ENCODE measurements at places on chromosomes 7 and 10.

- DNase-seq: no peak
These were observed 709.4 kb downstream of the AUTS2 start for GRCh38 chr7:70307544-70308106.

- no peak for DNase-seq
These were observed 246.6 kb downstream of the ADRA2A start for GRCh38 chr10:111323389-111323966.

- no peak for DNase-seq
These were observed 65.2 kb upstream of the FAM133B start for GRCh38 chr7:92655346-92655884.

DNA sequence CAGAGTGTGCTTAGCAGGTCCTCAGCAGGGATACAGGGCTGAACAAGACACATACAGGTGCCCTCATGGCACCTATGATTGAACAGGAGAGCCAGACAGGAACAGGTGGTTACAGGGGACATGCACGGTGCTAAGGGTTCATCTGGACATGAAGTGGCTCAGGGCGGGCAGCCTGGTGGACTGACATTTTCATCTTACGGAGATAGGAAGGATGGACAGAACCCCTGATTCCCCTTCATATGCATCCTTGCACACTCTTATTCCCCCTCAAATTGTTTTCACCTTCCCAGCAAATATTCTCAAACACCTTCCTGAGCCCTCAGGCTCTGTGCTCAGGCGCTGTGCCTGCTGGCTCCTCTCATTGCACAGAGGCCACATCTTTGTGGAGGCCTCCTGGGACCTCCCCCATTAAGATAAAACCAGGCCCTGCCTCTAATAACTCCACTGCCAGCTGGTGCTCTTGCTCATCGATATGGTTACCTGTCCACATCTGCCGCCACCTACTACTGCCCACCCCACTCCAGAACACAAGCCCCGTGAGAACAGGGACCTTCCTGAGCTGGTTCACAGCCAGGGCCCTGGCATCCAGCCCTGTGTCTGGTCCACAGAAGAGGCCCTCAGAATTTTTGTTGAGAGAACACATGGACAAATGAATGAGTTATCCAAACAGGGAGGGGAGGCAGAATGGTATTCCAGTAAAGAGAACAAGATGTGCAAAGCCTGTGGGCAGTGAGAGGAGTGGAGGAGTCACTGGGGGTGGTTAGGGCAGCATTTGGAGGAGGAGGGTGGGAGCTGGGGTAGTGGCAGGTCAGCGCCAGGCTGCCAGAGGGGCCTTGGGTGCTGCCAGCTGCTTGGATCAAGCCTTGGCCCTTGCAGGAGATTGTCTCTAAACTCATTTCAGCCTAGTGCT lies 68.9 kb upstream of the AQP1 start:
- DNase-seq: no peak

- DNase-seq: no peak
These were observed 146.0 kb downstream of the SND1 start for GRCh38 chr7:127798023-127798422.

GRCh38 chr7:129851809-129852208 lies 101.0 kb downstream of the UBE2H start:
- no peak for DNase-seq

- DNase-seq: no peak
These were observed 105.5 kb downstream of the POLL start for GRCh38 chr10:101482568-101482967.

DNA sequence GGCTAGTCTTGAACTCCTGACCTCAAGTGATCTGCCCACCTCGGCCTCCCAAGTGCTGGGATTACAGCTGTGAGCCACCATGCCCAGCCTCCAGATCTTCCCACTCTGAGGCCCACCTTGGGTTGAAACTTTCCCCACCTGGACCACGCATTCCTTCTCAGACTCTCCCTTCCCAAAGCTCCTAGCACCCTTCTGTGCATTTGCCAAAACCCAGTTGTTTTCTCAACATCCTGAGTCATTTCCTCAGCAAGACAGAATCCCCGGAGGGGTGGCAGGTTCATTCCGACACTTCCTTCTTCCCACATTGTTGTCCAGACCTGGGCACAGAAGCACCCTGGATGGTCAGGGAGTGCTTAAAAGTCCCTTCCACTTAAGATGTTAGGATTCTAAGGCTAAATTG lies 28.9 kb downstream of the BAG3 start:
- no peak for DNase-seq

DNA sequence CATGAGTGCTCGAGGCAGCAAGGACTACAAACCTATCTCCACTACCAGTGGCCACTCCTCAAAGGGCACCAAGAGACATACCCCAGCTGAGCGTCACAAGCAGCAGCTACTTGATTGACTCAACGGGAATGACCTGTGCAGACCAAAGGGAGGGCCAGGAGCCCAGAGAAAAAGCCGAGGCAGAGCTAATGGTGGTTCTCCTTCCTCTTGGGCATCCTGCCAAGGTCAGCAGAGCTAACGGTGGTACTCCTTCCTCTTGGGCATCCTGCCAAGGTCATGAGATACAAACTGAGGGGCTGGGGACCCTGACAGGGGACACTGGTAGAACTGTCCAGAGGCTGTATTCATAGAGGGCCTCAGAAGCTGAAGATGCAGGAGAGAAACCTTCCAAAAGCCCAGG lies 60.4 kb downstream of the FAM53B start:
- DNase-seq: no peak

GRCh38 chr7:135769005-135769802 lies 20.6 kb upstream of the FAM180A start:
- no peak for DNase-seq

DNA sequence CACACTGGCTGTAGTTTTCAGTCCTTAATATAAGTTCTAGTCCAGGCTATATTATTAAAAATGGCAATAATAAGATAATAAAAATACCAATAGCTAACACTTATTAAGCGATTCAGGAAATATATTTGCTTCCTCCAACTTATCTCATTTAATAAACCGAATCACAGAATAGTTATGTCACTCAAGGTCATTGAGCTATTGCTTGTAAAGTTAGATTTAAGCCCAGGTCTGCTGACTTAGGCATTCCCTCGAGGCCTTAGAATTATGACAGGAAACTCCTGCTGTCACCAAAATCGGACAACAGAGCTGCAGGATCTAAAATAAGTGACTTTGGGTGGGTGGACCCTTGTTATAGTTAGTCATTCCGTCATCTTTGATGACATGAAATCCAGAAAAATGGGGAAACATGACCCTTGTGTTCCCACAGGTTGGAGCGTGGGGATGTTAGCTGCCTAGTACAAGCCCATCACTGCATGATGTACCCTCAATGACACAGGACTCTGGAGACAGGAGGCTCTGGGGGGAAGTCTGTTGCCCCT lies 181.3 kb upstream of the PHYHIPL start:
- no peak for DNase-seq

GRCh38 chr7:110881721-110882120 lies 209.2 kb upstream of the LRRN3 start:
- no peak for DNase-seq

GRCh38 chr10:130739757-130740145 lies 571.8 kb downstream of the TCERG1L start:
- no peak for DNase-seq

DNA sequence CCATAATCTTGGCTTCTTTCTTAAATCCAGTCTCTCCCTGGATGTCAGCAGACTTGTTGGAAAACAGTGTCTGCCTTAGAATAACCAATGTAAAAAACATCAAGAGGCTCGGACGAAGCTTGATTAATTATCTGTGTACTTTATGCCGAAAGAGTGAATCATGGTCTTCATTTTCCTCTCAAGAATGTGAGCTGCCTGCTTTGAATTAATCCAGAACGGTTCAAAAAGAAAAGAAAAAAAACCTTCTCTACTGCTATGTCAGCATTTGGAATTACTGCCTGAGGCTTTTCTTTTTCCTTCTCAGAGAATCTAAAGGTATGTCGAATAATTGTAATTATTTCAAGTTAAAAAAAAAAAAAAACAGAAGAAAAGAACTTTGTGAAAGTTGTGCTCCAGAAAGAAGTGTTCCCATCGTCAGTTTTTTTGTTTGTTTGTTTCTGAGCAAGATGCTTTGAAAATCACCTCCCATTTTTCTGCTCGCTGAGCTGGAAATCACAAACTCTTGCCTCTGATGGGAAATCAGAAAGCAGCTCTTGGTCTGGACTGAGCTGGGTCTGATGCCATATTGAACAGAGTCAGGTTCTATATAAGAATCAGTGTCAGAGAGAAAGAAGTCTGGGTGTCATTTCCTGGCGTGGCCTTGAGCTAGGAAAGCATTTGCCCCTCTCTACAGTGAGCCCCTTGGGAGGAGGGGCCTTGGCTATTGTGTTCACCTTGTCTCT lies 20.2 kb downstream of the PLPP4 start:
- DNase-seq: no peak

- DNase-seq: no peak
These were observed 107.8 kb downstream of the ARHGAP22 start for GRCh38 chr10:48496831-48497779.

DNA sequence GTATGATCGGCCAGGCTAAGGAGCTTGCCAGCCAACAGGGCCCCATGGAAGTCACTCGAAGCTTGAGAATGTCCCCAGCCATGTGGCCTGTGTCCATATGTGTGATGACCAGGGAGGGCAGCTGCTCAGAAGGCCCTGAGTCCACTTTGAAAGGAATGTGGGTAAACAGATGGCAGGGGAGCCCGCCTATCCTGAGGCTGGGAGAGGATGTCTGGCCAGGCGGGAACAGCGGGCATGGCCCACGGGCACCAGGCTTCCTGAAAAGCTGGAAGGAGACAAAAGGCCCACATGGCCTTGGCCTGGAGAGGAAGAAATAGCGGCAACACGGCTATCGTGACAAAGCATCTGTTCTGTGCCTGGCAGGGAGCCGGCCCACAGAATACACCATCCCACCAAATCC lies 137.9 kb upstream of the PPIF start:
- no peak for DNase-seq

DNA sequence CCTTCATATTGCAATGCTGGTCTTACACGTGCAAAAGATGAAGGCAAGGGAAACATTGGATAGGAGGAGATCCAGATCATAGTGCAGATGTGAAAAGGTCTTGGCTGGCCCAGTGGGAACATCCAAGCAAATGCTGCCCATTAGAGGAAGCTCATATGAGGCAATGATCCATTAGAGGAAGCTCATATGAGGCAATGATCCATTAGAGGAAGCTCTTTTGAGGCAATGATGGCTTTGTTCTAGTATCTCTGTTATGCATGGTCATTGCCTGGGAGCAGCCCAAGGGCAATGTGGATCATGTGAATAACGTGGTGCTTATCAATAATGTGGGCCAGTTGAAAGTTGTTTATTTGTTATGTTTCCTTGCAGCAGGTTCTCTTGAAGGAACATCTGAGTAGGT lies 37.8 kb downstream of the STEAP4 start:
- DNase-seq: no peak

GRCh38 chr10:115129752-115130151 lies 36.6 kb downstream of the ATRNL1 start:
- DNase-seq: no peak

DNA sequence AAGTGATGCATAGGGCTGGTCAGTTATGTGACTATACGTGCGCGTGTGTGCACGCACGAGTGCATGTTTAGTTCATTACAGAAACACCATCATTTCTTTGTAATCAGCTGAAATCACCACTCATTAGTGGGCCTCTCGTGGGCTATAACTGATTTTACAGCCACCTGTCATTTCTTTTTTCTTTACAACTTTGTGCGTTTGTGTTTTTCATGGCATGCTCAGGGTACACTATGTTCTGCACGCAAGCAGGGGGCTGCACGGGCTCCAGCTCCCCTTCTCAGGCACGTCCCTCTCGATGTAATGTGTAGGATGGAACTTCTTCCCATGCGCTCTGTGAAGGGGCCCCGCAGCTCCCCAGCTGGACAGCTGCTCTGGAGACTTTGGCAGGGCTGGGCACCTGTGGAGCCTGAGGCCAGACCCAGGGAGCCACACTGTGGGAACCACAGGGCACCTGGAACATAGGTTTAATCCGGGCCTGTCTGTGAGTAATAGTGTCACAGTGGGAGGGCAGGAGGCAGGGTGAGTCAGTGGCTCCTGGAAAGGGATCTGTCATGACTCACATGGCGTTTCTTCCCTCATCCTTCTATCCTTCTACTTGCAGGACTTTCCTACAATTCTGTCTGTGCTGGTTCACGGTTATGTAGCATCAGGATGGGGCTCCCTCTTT lies 4.9 kb downstream of the GCK start:
- DNase-seq: no peak

GRCh38 chr7:107091306-107091705 lies 46.8 kb downstream of the PRKAR2B start:
- no peak for DNase-seq

DNA sequence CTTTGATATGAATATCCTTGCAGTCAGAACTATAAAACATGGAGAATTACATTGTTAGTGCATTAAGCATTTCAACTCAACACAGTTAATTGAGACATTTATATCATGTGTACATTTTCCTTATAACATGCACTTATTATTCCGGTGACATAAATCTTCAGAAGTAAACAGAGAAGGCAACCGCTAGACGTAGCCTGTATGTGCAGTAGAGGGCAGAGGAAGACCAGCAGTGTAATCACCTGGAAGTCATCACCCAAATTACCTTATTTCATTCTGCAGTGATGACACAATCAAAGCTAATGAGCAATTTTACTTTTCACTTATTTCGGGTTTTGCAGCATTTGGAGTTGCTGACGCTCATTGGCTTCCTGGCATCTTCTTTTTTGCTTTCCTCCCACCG lies 394.6 kb downstream of the SDK1 start:
- no peak for DNase-seq

DNA sequence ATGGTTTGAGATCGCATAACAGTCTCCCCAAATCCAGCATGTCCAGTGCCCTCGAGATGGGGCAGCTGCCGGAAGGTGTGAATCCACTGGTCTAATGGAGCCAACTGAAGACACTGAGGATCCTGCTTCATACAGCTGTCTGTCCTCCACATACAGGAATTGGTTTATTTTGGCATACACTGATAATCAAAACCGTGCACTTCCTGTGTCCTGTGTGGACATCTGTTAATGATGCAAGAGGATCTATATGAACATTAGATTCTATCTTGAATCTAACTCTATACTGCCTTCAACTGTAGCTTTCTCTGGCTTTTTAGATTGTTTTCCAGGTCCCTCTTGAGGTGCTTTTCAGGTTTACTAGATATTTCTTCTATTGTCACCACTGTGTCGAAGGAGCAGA lies 3.0 kb upstream of the JAZF1 start:
- no peak for DNase-seq

GRCh38 chr7:148709014-148709413 lies 10.3 kb downstream of the CUL1 start:
- DNase-seq: no peak

DNA sequence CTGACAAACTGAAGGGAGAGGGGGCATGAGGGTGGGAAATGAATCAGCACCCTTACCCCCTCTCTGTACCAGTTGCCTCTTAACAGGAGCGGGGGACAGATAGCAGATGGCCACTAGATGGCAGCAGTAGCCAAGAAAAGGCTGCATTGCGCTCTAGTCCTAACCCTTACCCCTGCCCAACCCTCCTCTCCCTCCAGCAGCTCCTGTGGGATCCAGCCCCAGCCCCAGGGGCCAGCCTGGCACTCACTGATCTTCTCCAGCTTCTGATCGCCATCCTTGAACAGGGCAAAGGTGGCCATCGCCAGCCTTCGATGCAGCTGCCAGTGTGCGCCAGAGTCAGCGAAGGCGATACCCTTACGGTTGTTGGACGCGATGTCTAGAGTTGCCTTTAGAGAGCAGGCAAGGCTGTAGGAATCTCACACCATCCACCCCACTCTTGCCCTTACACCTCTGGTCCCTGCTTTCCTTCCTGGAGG lies 2.2 kb downstream of the CYP17A1 start:
- peak; percentile 81 for DNase-seq
